Left hindlimb (tissue), 1 donor: ENCODE measurements at places on chromosomes 16 and 17.

DNA sequence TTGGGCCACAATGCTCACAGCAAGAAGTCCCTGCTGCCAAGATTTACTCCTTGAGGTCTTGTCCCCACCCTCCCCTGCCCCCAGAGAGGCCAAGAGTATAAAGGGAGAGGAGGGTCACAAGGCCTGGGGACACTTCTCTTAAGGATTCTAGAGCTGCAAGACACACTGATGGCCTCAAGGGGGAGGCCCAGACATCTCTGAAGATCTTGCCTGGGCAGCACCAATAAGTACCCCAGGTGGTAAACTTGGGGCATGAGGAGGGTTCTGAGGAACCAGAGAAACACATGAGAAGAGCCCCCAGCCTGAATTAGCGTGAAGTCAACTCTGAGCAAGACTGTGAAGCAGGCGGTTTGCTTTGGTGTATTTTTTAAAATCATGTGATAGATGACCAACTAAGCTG, 26.8 kb upstream of the MTMR4 start:
- no peak for DNase-seq

DNA sequence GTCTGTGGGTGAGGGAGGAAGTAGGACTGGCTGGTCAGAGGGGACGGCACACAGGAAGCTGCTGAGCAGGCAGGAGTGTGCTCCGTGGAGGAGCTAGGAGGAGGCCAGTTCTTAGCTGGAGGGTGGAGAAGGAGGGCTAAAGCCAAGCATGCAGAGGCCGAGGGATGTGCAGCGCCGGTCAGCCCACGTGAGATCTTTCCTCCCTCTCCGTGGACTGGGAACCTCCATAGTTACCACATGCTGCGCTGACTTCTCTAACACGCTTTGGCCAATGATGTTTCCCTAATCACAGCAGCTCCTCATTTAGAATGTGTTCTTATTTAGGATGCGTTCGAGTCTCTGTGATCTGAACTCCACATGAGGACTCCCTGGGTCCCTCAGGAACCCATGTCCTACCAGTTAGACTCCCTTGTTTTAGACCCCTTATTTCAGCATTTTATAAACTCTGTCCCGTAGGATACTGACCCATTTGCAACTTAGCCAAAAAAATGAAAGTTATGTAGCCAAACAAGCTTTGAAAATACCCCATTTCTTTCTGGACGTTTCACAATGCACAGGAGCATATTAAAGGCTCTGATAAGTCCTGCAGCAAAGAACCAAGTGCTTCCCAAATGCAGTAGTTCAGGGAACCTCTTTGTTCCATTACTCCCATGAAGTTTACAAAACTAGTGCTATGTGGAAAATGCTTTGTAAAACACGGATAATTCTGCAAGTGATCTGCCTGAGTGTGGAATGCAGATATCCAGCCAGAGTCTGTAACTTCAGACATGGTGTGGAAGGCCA, 51.4 kb downstream of the IRF8 start:
- no peak for DNase-seq

GRCh38 chr17:6893382-6894205, 62.1 kb upstream of the TEKT1 start:
- DNase-seq: no peak

- DNase-seq: no peak
These were observed 2.0 kb downstream of the TMC5 start for GRCh38 chr16:19419698-19420075.

- DNase-seq: no peak
These were observed 217.3 kb downstream of the USP22 start for GRCh38 chr17:20825539-20825938.

DNA sequence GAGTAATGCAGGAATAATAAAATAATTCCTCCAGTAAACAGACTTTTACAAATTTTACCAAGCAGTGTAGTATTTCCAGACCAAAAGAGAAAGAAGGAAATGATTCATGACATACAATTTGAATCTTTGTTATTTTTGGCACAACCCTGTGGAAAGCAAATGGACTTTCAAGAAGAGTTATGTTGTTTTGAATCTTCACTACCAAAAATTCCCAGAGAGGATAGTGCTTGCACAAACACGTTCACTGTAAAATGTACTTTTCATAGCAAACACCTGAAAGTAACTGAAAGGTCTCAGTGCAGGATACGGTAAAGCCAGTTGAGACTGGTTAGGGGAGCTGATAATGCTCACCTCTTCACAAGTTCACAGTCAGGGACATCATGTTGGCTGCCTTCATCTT, 107.1 kb downstream of the USP22 start:
- DNase-seq: no peak
